ENCODE measurements at places on chromosomes 13 and 19.

DNA sequence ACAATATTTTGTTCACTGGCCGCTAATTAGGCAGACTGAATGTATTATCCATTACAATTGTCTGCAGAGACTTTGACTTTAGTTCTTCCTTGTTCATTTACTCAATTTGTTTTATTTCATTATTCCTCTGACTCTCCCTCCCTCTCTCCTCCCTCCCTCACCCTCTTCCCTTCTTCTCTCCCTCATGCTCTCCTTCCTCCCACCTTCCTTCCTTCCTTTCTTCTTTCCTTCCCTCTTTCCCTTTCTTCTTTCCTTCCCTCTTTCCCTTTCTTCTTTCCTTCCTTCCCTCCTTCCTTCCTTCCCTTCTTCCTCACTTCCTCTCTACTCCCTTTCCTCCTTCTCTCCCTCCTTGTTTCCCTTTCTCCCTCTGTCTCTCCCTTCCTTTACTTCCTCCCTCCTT, 1591.0 kb upstream of the SLC10A2 start:
- DNase-seq = no peak

DNA sequence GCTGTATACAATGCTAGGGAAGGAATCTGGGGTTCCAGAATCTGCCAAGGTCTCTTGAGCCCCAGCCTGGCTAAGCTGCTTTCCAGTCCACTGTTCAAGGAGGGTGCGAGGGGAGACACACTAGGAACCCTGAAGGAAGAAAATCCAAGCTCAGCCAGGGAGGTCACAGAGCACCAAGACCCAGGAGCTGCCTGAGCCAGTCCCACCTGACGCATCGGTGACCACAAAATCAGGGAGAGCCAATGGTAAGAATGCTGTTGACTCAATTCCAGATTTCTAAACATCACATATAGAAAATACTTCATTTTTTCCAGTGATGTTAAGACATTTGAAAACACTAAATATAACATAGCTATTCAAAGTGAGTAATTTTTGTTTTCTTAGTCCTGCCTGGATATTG, 50.1 kb downstream of the CEP89 start:
- DNase-seq = no peak

GRCh38 chr13:53015971-53016370, 12.6 kb upstream of the OLFM4 start:
- DNase-seq = no peak

DNA sequence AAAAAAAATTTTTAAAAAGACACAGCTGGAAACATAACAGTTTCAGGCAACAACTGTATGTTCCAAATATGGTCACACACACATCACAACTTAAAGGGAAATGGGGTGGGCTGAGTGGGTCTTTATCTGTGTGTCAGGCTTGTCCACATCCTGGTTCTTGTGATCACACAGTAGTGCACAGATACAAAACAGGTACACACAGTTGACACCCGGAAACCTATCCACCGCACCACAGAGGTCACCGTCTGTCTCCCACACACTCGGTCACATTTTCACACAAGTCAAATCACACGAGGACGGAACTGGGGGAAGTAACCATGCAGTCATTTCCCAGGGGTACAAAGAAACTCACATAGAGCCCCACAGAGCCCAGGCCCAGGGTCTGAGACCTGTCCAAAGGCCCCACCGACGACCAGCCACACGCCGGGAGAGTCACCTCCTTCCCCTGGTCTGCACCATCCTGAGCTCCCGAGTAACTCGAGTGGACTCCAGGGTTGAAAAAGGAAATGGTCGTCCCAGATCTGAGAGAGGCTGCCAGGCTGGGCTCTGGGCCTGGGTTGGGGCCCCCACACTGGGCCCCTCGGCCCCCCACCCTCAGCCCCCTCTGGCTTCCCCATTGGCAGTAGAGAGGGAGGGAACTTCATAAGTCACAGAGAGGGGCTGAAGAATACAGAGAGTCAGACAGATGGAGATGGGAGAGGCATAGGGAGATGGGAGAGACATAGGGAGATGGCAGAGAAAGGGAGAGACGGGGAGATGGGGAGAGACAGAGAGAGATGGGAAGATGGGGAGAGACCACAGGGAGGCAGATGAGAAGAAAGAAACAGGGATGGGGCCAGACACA, 1.3 kb upstream of the PPAN start:
- no peak for DNase-seq

DNA sequence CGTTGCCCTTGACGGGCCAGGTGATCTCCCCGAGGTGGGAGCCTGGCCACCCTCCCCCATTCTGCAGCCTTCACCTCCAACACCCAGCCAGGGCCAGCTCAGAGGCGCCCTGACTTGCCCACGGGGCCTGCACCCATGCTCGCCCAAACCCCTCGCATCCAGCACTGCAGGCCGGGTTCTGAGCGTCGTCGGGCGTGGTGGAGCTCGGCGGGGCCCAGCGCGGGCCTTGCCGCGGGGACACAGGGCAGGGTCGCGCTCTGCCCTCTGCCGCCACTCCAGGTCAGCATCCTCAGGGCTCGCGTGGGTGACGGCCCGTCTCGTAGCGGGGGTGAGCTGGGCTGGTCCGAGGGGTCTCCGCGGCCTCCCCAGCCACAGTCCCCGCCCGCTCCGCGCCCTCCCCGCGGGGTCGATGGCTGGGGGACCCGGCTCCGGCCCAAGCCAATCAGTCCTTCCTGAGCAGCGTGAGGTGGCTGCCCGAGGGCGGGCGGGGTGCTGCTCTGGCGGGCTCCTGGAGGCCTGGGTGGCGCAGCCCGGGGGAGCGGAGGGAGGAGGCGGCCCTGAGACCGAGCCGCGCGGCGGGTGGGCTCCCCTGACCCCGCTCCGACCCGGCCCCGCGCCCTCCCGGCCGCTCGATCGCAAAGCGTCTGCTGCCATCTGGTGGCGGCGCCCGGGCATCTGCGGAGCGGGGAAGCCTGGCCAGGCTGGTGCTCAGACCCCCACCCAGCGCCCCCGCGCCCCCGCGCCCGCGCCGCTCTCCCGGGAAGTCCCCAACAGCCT, 61.4 kb downstream of the CCNE1 start:
- DNase-seq = no peak

DNA sequence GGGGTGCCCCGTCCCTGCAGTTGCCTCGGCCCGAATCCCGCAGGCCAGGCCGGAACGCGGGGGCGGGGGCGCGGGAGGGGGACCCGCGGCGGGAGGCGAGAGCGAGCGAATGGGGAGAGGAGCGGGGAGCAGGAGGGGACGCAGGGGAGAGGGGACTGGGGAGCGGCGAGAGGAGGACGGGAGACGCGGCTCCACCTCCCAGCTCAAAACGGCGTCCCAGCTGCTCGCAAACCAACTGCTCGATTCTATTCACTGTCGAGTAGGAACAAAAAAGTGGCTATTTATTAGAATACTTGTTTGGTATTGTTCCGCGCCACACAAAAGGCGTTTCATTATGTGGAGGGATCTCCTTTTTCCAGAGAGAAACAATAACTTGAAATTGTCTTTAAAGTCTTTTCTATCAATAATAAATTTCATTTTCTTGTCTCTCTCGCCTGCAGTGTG, 10.6 kb upstream of the SOX1 start:
- no peak for DNase-seq

DNA sequence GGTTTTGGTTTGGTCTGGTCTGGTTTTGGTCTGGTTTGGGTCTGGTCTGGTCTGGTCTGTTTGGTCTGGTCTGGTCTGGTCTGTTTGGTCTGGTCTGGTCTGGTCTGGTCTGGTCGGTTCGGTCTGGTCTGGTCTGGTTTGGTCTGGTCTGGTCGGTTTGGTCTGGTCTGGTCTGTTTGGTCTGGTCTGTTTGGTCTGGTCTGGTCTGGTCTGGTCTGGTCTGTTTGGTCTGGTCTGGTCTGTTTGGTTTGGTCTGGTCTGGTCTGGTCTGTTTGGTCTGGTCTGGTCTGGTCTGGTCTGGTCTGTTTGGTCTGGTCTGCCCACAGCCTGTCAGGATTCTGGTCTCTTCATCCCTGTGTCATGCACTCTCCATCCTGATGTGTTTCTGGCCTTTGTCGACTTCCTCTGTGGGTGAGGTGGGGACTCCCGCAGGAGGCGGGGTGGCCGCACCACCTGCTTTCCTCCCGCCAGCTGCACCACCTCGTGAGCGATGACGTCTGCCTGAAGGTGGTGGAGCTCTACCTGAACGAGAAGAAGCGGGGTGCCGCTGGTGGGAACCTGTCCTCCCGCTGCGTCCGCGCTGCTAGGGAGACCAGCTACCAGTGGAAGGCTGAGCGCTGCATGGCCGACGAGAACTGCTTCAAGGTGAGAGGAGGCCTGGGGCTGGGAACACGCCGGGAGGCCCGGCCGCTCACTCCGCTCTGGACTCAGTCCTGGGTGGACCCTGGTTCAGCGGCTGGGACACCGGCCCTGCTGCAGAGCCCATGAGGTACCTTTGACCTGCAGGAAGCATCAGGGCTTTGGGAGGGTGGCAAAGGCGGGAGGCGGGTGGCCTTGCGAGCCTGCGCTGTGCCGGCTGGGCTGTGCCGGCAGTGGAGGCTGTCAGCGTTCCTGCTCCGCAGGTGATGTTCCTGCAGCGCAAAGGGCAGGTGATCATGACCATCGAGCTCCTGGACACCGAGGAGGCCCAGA, 12.9 kb upstream of the F2RL3 start:
- DNase-seq = no peak

DNA sequence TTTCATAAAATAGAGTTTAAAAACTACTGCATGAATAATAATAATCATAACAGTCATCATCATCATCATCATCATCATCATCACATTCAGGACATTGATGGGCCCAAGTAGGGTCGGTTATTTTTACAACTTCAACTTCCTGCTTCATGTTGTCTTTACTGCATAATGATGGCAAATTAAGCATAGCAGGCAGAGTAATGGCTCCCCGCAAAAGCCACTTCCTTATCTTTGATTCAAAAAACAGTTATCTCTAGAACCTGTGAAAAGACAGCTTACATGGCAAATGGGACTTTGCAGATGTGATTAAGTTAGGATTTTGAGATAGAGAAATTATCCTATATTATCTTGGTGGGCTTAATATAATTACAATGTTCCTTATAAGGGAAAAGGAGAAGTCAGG, 792.9 kb downstream of the LIG4 start:
- DNase-seq = no peak

GRCh38 chr13:110379358-110379757, 72.3 kb downstream of the COL4A2 start:
- DNase-seq = no peak
